ENCODE measurements at places on chromosomes 6 and 20.

DNA sequence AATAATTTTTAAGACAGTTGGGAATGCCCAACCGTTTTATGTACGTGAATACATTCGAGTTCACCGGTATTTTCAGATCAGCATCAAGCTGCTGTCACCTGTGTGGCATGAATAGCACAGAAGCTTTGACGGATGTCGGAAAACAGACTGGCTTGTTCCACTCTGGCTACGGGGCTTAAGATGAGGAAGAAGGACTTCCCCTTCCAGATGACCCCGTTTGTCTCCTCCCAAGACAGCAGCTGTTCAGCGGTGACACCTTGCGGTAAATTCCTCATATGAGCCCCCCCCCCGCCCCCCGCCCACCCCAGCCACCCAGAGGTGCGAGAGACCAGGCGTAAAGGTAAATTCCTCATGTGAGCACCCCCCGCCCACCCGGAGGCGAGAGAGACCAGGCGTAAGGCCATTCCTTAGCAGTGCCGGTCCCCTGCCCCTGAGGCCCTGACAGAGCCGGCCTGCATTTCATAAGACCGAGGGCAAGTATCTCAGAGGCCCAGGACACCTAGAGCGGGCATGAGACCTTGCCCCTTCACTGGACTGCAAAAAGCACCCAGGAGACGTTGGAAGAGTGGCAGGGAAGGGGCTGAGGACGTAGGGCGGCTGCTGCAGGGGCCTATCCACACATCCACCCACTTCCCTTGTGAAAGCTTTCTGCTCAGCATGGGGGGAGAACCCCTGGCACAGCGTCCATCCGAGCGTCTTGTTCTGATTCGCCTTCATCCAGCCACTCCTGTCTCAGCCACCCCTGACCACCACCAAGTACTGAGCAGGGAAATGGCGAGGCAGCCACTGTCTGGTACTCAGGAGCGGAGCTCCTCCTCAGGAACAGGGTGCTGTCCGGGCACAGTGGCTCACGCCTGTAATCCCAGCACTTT, 7.3 kb upstream of the PCMTD2 start:
- no peak for DNase-seq

- DNase-seq, result no peak
Measured at GRCh38 chr6:52251113-52251512, 6.8 kb upstream of the IL17F start.

- DNase-seq, result no peak
Measured at GRCh38 chr6:41687501-41688175, 47.8 kb downstream of the TFEB start.

- no peak for DNase-seq
Measured at GRCh38 chr6:168404560-168404959, 36.4 kb upstream of the SMOC2 start.

- no peak for DNase-seq
Measured at GRCh38 chr20:36541227-36541767, at the start of gene MYL9. Gene MYL9, plus strand, starts transcription at chr20:36541519. Its CDS starts 3,366 bp downstream, at chr20:36544885.

DNA sequence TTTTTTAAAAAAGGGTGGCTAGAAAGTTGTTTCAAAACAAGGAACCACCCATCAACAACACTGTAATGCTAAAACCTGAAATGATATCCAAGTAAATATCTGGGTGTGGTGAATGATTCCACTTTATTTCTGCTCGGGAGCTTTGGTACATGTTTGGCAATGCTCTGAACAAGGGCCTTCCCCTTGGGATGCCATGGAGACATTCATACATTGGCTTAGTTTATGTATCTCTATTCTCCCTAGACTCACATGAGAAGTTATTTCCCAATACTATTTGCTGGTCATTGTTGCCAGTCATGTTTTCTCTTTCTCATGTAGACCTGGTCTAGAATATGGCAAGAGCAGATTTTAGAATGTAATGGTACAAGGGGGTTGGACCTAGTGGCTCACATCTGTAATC, 22.9 kb downstream of the ADTRP start:
- no peak for DNase-seq

DNA sequence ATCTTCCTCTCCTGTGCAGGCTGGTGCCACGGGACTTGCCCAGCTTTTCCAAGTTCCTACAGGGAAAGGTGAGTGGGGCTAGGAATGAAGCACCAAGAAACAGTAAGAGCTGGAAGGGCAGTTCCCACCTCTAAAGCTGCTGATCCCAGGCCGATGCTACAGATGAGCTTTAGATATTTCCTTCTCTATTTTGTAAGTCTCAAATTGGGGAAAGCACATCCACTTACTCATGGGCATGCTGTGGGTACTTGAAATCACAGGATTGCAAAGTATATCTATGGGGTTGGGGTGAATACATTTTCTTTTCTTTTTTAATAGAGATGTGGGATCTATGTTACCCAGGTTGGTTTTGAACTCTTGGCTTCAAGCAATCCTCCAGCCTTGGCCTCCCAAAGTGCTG, 3.1 kb downstream of the ZBTB2 start:
- DNase-seq, result no peak
